ENCODE measurements at places on chromosomes 6 and 20. TPM values are rescaled to one million over a fixed set of nuclear protein-coding genes. Genes with fewer than 3 reads are reported as not detected.

- no peak for DNase-seq
Measured at GRCh38 chr6:112359863-112360262, 12.7 kb downstream of the RFPL4B start.

DNA sequence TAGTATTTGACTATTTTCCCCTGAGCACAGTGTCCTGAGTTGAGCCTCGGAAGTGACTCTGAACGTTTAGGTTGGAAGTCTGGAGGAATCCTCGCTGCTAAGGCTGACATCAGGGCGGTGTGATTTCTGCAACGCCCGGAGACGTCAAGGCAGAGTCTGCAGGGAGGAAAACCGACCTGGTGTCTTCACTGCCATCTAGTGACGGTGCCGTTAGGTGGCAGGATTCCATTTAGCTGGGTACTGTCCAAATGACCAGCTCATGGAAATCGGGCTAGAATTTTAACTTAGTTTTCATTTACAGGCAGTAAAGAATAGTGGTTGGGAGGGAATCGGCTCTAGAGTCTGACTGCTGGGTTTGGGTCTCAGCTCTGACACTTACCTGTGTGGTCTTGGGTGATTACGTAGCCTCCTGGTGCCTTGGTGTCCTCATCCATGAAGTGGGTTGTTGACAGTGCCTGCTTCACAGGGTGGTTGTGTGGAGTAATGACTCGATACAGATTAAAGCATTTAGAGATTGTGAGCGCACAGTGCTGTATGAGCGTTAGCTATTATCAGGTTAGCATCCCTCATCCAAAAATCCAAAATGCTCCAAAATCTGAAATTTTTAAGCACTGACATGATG is 35.0 kb downstream of the FOXF2 start:
- no peak for DNase-seq

GRCh38 chr6:17167327-17167979 is 65.6 kb downstream of the STMND1 start:
- peak; percentile 27 for DNase-seq

GRCh38 chr20:51752343-51752951 is 15.7 kb downstream of the ATP9A start:
- peak; percentile 57 for DNase-seq

GRCh38 chr20:47656318-47656717 is 129.0 kb downstream of the SULF2 start:
- DNase-seq, result no peak

SLC13A3 gene
- 0.10 TPM for total RNA-seq

TTBK1 gene
- not detected for total RNA-seq

TP53TG5 gene
- not detected for total RNA-seq

GRCh38 chr20:59966428-59966827 is 8.2 kb downstream of the CDH26 start:
- DNase-seq, result no peak

PI16 gene
- 0.23 TPM for total RNA-seq

GRCh38 chr20:10863337-10864060 is 189.7 kb upstream of the JAG1 start:
- DNase-seq, result peak; percentile 77

DNA sequence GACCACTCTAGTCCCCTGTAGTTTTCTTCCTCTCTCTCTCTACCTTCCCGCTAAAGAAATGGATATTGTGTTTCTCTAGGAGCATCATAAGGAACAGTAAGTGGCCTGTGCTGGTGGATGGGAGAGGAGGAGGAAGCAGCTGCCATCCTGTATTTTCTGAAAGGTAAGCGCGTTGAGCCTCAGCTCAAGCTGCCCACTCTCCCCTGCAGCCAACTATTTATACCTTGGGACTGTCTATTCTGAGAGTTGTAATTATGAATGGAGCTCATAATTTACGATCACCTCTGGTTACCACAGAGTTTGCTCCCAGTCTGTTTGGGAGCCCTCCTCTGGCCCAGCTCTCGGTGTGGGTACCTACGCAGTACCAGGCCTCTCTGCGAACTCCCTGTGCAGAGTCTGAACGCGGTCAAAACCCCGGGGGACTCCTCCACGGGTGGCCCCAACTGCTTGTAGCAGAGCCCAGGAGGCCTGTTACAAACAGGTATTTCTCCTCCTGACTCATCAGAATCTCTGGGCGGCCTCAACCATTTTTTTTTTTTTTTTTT is 285.4 kb downstream of the SMOC2 start:
- no peak for DNase-seq

DNA sequence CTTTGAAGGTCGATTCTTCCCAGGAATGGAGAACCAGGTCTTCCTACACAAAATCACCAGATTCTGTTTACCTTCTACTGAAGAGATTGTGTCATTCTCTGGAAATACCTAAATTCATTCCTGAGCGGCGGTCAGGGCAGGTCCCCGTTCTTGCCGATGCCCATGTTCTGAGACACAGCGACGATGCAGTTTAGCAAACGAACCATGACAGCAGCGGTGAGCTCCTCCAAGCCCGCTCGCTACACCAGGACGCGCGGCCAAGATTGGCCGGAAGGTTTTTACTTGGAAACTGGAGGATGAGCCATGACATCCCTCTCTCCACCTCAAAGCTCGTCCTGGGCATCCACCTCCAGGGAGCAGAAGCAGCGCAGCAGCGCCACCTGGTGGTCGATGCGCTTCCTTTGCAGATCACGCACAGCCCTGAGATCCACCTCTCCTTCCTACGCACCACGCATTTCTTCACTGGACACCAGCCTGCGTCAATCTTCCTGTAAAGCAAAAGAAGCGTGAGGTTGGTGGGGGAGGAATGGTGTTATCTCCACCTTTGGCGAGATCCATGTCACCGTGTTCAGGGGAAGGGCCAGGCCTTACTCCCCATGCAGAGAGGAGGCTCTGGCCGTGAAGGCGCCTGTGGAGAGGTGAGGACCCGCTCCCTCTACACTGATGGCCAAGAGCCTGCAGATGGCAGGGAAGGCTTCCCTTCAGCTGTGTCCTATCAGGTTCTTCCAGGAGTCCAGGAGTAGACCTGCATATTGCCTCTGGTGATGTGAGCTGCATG is 9.9 kb upstream of the HLA-B start:
- DNase-seq, result peak; percentile 44

HIVEP2 gene
- 16.4 TPM for total RNA-seq

DNA sequence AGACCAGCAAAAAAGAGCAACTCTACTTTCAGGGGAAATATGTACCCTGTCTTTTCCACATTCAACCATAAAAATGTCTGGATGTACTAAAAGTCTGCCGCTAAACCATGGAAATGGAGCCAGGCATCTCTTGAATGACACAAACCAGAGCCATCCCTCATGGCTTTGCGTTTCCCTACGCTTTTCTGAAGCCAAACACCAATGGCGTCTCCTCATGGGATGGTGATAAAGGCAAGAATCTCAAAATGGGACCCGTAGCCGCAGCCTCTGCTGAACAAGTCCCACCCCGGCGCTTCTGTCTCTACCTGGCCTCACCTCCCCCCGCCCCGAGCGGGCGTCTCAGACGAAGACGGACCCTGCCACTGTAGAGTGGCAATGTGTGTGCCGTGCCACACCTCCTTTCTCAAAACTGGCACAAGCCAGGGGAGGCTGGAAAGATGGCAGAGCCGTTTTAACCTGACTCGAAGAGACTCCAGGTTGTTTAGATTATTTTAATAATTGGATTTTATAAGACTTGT is 80.3 kb upstream of the AFDN start:
- DNase-seq, result no peak

GRCh38 chr6:124960757-124961463 is 1.3 kb upstream of the RNF217 start:
- DNase-seq, result no peak

DBNDD2 gene
- 21.7 TPM for total RNA-seq

DNA sequence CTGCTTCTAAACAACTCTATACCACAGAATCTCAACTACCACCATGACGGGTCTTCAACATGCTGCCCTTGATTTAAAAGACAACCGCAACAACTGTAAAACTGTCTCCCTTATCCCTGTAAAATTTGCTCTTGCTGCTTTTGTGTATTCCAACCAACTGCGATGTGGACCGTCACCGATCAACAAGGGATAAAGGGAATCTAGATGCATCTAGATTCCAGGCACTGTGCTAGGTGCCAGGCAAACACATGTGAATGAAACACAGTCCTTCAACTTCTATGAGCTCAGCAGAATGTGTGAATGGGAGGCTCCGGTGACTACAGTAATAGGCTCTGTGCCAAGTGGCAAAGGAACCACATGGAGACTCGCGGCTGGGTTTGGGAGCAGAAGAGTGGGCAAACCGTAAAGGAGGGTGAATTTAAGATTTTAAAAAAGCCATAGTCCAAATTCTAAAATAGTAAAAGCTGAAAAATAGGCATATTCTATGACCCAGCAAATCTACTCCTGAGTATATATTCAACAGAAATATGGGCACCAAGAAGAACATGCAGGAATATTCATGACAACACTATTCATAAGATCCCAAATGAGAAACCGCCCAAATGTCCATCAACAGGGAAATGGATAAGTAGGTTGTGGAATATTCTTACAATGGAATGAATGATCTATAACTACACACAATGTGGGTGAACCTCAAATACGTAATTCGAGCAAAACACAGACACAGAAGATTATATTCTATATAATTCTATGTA is 3.7 kb upstream of the PRND start:
- no peak for DNase-seq

GRCh38 chr20:4111440-4112411 is 96.4 kb upstream of the RNF24 start:
- DNase-seq, result no peak

PHF3 gene
- 33.9 TPM for total RNA-seq

- no peak for DNase-seq
Measured at GRCh38 chr6:52499026-52499425, 77.8 kb downstream of the TRAM2 start.

PRSS16 gene
- 0.05 TPM for total RNA-seq

- peak; percentile 27 for DNase-seq
Measured at GRCh38 chr6:41424370-41425058, 89.1 kb downstream of the NCR2 start.

GRCh38 chr20:438571-439469 is 23.5 kb downstream of the TBC1D20 start:
- no peak for DNase-seq

GRCh38 chr20:62618611-62619529 is 23.4 kb upstream of the SLCO4A1 start:
- no peak for DNase-seq

DNA sequence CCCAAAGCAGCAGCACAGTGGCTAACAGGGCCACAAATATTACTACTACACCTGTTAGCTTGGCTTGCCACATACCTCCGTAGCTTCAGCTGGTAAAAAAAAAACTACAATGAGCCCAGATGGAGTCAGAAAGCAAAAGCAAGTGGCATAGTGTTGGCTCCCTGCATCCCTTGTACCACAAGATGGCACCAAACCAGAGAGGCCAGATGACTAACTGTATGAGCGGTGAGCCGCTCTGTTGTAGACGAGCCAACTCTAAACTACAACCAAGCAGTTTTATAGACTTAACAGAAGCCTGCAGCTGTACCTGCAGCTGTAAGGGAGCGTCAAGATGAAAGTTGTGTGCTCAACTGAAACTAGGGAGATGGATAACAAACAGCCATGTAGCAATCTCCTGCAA is 84.5 kb upstream of the MCHR2 start:
- DNase-seq, result no peak

DNA sequence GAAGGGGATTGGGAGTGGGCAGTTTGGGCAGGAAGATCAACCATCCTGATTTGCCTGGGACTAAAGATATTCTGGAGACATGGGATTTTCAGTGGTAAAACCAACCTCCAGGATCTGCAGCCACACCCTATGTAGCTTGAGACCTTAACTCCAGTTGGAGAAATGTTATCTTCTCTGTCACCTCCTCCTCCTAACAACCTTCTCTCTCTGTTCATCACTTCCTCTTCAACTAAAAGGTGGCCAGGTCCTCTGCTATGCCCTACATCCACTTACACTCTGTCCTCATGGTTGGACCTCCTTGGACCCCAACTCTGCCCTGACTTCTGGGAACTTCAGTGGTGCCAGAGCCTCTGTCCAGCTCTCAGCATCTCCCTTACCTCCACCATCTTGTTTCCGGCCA is 42.0 kb upstream of the SLC9A8 start:
- DNase-seq, result no peak

GRCh38 chr20:8507231-8507630 is 375.2 kb downstream of the PLCB1 start:
- no peak for DNase-seq
